ENCODE measurements at places on chromosomes 3 and 15.

- DNase-seq = no peak
Measured at GRCh38 chr3:53145713-53146080, 15.3 kb upstream of the PRKCD start.

- DNase-seq = no peak
Measured at GRCh38 chr3:16359331-16359730, 94.3 kb downstream of the OXNAD1 start.

DNA sequence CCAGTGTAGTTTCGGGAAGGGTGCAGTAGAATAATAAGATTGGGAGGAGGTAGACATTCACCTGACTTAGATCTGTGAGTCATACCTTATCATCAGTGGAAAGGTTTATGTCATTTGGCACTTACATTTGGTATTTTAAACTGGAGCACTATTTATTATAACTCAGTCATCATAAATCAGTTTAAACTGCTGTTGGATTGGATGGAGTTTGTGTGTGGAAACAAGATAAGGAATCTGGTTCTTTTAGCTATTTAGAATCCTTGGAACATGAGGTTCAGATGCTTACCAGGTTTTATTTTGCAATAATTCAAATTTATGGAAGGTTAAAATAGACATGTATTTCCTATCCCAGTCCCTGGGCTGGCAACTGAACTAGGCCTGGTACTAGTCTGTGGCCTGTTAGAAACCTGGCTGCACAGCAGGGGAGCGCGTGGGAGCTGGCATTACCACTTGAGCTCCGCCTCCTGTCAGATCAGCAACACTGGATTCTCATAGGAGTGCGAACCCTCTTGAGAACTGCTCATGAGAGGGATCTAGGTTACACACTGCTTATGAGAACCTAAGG, 34.5 kb downstream of the ZFAND6 start:
- DNase-seq = no peak

DNA sequence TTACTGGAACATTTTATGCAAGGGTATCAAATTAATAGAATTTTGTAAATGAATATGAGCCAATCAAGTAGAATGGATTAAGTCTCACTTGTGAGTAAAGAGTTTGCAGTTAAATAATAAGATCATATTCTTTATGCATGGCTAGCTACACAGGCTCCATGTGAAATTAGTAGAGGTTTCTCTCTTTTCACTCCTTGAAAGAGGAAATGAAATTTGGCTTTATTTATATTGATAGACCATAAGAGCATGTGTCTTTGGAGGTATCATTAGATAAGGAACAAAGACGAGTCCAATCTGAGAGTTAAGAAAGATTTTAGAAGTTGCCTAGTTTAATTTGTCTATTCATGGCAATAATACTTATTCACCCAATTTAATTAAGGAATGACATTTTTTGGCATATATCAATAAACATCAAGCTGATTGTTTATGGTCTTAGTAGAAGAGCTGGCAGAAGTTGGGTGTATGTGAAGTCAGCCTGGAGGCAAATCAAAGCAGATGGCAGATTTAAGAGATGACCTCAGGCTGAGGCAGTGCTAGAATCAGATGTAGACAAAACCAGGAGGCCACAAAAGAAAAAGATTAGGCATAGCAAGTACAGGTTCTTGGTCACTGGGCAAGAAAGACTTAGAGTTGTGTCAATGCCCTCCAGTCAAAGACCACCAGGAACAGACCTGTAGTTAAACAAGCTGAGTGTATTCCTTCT, 406.5 kb upstream of the ARHGEF26 start:
- no peak for DNase-seq

- DNase-seq = no peak
Measured at GRCh38 chr15:84810073-84810840, 6.9 kb upstream of the ALPK3 start.

GRCh38 chr3:52232279-52233107, 6.5 kb downstream of the TWF2 start:
- no peak for DNase-seq

DNA sequence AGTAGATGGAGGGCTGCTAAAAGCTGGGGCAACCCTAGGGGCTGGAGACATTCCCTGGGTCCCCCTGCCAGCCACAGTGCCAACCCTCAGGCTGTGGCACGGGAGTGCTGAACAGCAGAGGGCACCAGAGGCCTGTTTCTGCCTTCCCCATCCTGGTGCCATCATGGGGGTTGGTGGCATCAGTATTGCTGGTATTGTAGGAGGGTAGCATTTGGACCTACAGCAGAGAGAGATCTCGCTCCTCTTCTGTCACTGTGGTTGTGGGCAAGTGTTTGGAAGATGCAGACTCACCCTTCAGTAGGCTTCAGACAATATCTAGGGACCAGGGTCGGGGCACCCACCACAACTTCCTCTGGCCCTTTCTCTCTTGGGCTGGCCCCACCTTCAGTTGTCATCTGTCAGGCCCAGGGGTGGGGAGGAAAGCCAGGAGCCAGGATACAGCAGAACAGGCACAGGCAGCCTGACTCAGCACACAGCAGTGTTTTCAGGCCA, 123.5 kb downstream of the RPLP1 start:
- DNase-seq = peak; percentile 45

Measured in posterior cingulate gyrus (tissue), 11 donors.